GOT3 (cell line): ENCODE measurements at places on chromosomes 5 and 9.

- no peak for DNase-seq
These were observed 56.0 kb downstream of the ZFR start for GRCh38 chr5:32388432-32389129.

GRCh38 chr9:37420271-37421215 lies 2.0 kb upstream of the GRHPR start:
- no peak for DNase-seq

GRCh38 chr9:121360601-121361374 lies 9.3 kb downstream of the STOM start:
- no peak for DNase-seq

DNA sequence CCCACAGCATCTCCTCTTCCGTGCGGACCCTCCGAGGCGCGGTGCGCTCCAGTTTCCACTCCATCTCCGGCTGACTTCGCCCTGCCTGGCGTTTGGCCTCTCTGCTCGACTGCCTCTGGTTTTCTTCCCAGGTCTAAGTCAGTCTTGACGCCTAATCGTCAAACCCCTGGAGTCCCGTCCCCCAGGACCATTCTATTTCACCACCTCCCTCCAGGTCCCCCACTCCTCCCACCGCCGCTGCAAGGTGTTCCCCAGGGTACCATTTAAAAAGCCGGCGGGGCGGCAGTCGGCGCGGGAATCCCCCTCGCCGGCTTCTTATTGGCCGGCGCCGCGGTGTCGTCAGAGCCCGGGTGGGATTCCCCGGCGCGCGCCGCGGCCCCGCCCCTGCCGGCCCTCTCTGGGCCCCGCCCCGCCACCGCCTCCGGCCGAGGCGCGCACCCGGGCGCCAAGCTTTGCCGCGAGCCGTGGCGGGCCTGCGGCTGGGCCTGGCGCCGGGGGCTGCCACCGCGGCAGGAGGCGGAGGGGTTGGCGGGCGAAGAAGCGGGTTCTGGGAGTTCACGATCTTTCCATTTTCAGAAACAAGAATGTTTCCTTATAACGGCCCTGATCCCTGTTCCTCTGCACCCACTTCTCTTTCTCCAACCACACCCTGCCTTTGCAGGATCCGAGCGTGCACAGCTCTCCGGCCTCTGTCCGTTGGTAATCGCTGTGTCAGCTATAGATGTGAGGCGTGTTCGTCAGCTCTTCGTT lies at the start of gene CDC20B:
TSS of gene CDC20B (minus strand) at position 241 of the 750 bp plus-strand sequence. CDS start at position 64, 177 bp downstream.
- DNase-seq = peak; percentile 24

DNA sequence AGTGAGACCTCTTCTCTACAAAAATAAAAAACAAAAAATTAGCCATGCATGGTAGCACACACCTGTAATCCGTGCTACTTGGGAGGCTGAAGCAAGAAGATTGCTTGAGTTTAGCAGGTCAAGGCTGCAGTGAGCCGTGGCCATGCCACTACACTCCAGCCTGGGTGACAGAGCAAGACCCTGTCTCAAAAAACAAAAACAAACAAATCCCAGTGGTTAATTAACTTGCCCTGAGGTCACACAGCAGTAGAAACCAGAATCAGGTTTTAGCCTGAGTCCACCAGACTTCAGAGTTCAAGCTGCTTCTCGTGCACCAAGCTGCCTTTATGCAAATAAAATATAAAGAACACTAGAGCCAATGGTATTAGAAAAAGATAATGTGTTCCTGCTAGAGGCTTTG lies 169.7 kb downstream of the GOLPH3 start:
- no peak for DNase-seq

DNA sequence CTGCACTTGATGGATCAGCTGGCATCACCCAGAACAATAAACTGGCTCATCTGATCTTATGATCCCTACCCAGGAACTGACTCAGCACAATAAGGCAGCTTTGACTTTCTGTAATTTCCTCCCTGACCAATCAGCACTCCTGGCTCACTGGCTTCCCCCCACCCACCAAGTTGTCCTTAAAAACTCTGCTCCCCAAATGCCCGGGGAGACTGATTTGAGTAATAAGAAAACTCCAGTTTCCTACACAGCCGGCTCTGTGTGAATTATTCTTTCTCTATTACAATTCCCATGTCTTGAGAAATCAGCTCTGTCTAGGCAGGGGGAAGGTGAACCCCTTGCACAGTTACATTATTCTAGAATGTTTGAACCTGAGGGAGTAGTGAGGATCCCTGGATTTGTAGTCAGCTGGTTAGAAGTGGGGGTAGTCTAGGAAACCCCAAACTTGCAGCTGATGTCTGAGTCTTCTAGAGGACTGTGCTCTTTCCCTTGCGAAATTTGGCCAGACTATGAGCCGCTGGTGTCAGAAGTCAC lies 111.7 kb upstream of the NEK6 start:
- DNase-seq = no peak

GRCh38 chr5:32254881-32255539 lies 57.7 kb downstream of the MTMR12 start:
- DNase-seq = no peak
